ENCODE measurements at places on chromosomes 6 and 20.
A peak's percentile ranks its signal among the peaks of the same experiment; 100 is the strongest.

DNA sequence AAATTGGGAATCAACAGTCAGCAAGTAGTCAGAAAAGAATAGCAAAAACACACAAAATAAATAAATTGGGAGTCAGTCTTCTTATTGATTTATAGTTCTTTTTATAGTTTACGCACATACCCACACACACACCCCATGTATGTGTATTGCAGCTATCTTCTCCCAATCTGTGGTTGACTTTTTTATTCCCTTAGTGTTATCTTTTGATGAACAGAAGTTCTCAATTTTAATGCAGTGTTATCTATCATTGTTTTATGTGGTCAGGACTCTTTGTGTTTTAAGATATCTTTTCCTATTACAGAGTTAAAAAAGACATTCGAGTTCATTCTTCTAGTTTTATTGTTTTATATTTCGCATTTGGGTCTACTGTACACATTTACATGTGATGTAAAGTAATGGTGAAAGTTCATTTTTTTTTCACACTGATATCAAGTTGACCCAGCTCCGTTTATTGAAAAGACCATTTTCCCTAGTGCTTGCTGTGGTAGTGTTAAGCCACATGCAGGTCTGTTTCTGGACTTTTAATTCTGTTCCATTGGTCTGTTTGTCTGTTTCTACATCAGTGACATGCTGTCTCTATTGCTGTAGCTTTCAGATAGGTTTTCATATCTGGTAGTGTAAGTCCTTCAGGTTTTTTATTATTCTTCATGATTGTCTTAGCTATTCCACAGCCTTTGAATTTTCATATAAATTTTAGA is 78.4 kb downstream of the ZFAND3 start:
- DNase-seq = no peak

GRCh38 chr6:3228771-3229565 is 1.5 kb upstream of the TUBB2B start:
- peak; percentile 61 for DNase-seq

- no peak for DNase-seq
Measured at GRCh38 chr6:113774127-113774825, 82.9 kb upstream of the MARCKS start.

- no peak for DNase-seq
Measured at GRCh38 chr6:133699741-133700385, 189.1 kb upstream of the TCF21 start.

DNA sequence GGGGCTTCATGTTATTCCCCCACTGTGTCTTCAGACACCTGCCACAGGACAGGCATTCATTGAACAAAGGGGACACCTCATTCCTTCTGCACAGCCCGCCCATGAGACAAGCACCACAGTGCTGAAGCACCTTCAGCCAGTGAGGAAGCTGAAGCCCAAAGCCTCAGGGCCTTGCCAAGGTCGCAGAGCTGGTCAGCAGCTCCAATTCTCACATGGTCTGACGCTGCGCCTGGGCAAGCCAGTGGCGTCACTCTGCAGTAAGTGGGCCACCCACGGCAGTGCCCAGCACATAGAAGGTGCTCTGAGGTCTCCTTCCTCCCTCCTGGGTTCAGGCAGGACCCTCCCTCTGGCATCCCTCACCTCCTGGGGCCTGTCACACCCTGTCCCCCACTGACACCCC is 43.2 kb downstream of the GRM4 start:
- DNase-seq = no peak

GRCh38 chr6:3213334-3213695 is 14.1 kb downstream of the TUBB2B start:
- no peak for DNase-seq

GRCh38 chr20:47506850-47507249 is 5.2 kb downstream of the NCOA3 start:
- no peak for DNase-seq

- DNase-seq = peak; percentile 52
Measured at GRCh38 chr6:161226009-161226964, 47.6 kb downstream of the AGPAT4 start.

DNA sequence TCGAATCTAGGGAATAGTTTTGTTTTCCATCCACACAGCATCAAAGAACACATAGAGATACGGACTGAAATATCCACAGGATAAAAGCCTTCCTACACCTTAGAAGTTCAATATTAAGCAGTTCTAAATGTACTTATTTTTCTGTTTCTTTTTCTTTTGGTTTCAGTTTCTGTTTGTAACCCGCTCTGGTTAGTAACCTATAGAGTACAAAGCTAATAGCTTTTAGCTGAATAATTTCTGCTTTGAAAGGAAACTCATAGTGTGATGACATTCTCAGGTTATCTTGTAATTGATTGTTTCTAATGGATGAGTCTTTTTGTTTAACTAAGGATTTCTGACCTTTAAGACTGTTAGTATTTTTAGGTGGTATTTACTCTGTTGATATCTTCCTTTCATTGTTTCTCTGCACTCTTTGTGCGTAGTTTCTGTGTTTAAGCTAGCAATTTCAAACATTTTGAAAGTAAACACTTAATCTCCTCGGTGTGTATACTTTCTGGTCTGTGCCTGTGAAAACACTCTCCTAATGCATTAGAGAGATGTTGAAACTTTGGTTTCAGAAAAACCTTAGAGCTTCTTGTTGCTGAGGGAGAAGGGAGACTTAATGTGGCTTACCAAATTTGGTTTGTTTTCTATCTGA is 385.5 kb downstream of the HDGFL1 start:
- no peak for DNase-seq

GRCh38 chr6:150546457-150546856 is 53.2 kb upstream of the PLEKHG1 start:
- DNase-seq = no peak

- DNase-seq = no peak
Measured at GRCh38 chr6:10418862-10419748, 4.2 kb upstream of the TFAP2A start.

- no peak for DNase-seq
Measured at GRCh38 chr6:112007254-112007653, 46.6 kb upstream of the CCN6 start.

GRCh38 chr6:1597121-1597744 is 12.5 kb upstream of the FOXC1 start:
- no peak for DNase-seq

DNA sequence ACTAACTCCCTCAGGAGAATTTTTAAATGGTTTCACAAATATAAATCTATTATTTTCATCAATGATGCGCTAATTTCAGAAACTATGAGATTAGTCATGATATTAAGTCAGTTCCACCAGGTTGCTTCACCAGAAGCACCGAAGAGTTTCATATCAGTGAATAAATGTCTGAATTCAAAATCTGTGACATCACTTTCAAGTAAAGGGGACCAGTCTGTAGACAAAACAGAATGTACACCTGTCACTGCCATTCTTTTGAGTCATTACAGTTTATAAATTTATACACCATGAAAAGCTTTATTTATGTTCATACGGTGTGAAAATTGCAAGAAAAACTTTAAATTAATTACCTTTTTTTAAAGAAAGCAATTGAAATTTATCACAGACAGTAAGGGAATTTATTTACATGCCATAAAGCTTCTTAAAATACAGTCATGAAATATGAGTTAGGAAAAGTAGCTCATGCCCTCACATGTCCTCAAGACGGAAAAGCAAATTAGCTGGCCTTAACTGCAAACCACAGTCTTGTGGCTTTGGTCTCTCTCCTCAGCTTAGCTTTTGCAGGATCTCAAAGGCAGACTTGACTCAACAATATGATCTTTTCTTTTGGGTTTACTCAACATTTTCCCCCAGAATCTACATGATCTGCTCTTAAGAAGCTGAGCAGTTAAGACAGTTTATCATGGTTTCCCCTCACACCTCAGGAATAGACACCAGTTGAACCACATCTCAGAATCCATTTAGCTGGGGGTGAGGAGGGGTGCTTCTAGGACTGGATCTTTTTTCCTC is 177.7 kb upstream of the MCHR2 start:
- no peak for DNase-seq

DNA sequence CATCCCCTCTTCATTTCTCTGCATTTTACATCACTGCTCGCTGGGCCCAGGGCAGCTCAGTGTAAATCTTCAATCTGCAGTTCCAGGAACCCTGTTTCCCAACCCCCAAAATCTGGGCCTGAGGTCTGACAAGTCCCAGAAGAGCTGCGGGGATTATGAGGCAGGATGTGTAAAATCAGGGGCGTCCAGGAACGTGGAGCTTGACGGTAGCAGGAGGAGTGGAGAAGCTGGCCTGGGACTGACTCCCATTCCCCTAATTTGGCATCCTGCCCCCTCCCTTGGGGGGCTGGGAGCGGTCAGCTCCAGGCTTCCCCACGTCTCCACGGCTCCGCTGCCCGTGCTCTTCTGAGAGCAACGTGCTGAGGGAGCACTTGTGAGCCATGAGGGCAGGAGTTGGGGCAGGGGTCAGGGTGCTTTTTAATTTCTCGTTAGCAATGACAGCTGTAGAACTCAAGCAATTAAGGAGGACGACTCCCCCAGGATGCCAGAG is 23.4 kb upstream of the VEGFA start:
- no peak for DNase-seq

DNA sequence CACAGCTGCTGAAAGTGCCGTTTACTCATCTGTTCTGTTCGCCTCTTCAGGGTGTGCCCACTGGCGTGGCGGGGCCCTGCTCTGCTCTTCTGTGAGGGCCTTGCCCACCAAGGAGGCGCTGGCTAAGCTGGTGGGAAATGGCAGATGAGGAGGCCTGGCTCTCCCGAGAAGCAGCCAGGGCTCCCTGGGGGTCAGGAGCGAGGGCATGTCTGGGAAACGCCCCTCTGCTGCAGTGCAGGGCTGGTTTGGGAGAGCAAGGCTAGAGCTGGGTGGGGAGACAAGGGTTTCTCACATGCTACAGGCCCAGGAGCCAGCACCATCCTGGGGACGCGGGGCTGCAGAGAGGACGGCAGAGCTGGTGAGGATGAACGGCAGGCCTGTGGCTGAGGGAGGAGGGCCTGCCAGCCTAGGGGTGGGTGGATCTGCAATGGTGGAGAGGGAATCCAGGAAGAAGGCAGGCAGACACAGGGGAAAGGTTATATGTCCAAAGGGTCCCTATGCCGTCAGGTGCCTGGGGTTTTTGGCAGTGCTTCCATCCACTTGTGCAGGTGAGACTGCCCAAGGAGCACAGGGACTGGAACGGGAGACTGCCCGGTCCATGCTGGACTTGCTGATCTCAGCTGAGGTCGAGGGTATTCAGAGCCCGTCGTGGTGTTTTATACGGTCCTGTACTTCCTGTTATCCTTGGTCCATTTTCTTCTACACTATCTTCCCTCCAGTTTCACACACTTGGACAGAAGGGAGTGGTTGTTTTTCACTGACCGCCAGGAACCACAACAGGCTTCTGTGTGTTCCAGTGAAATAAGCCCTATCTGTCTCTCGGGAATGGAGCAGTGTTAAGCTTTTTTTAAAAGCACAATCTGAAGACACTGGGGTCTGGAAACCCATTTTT is 119.2 kb downstream of the SYCP2 start:
- no peak for DNase-seq

DNA sequence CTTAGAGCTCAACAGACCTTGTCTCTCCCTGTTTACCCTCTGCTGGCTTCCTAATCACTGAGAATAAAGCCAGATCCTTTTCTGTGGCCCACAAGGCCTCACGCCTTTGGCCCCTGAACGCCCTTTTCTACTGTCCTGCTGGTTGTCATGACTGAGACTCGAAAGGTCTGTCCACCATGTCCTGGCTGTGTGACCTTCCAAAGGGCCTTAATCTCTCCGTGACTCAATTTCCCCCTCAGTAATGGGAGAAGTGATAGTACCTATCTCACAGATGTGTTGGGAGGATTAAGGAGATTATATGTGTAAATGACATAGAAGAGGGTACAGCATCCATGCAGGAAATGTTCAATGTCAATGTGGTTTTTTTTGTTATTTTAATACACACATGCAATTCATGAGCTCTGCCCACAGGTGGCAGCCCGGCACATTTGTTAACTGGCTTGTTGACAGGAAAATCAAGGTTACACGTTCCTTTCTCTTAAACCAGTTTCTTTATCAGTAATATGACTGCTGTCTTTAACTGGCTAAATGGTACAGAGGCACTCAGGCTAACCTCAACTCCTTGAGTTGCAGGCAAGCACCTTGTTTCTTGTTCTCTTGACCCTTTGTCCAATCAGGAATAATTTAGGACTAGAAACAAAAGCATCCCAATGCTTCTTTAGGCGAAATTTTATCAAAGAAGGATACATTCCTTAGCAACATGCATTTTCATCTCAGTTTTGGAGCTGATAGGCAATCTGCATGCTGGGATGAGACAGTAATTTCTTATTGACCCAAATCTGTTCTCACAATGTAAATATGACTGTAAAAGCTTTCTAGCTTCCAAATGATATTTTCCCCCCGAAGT is 16.6 kb downstream of the SLC22A1 start:
- DNase-seq = peak; percentile 79

DNA sequence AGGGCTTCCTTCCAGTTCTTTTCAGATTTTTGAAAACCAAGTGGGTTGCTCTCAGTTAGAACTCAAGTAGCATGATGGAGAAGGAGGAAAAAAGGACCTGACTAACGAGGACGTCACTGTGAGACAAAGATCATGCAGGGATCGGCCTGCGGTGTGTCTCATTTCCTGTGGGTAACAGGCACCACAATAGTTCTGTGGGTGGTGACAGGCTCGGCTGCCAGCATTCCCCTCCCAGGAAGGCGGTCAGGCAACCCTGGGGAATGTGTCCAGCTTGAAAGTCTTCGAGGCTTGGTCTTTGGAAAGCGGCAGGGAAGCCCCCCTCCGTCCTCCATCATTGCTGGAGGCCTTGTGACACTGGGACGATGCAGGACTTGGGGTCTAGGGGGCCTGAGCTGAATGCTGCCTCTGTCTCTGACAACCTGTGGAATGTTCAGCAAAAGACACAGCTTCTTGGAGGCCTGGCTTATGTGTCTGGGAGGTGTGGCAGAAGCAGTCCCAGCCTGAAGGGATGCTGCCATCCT is 121.0 kb downstream of the BCAS1 start:
- DNase-seq = peak; percentile 89

DNA sequence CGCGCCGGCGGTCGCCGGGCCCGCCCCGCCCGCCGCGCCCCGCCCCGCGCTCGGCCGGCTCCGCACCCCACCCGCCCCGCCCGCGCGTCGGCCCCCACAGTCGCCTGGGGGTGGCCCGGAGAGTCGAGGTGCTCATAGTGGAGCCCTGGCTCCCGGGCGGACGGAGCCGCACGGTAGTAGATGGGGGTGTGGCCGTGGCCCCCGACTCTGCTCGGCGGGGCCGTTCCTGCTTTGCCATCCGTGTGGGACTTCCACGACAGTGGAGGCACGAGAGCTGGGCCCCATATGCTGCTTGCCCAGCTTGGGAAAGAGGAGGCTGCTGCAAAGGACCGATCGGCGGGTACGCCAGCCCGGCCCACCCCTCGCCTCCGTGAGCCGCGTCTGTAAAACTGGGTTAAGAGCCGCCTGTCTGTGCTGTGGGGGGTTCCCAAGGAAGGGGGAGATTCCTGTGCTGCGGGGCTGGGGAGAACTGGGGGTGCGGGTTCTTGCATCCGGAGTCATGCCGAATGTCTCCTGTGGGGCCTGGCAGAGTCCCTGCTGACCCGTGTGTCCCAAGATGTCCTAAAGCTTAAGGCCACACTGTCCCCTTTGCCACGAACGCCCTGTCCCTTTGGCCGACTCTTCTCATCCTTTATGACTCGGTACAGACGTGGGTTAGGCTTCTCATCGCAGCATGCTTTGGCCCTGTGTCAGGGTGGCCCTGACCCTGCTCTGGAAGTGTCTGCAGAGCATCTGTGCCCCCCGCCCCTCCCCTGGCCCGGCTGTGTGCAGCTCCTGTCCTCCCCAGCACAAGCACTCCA is at the start of gene OPRL1:
Gene OPRL1, plus strand, starts transcription at position 70 of the 800 bp plus-strand sequence. CDS start 12,639 bp downstream, outside the sequence.
- peak; percentile 72 for DNase-seq
